K562 (cell line): ENCODE measurements at places on chromosomes 12 and 14. TPM values are rescaled to one million over a fixed set of nuclear protein-coding genes. Genes with fewer than 3 reads are reported as not detected.

OR4K15 gene
- total RNA-seq: not detected in 2 replicates

TEDC1 gene
- 20.1 and 25.7 TPM in 2 replicates for total RNA-seq

CLBA1 gene
- total RNA-seq: 3.9 and 4.4 TPM in 2 replicates

CLEC14A gene
- not detected in 2 replicates for total RNA-seq

ANKS1B gene
- total RNA-seq: not detected in 2 replicates

RESF1 gene
- 51.2 and 52.4 TPM in 2 replicates for total RNA-seq

PRB2 gene
- total RNA-seq: not detected in 2 replicates

COPZ1 gene
- total RNA-seq: 187 and 192 TPM in 2 replicates
